ENCODE measurements at places on chromosomes 1 and 21. TPM values are rescaled to one million over a fixed set of nuclear protein-coding genes. Genes with fewer than 3 reads are reported as not detected.

DNA sequence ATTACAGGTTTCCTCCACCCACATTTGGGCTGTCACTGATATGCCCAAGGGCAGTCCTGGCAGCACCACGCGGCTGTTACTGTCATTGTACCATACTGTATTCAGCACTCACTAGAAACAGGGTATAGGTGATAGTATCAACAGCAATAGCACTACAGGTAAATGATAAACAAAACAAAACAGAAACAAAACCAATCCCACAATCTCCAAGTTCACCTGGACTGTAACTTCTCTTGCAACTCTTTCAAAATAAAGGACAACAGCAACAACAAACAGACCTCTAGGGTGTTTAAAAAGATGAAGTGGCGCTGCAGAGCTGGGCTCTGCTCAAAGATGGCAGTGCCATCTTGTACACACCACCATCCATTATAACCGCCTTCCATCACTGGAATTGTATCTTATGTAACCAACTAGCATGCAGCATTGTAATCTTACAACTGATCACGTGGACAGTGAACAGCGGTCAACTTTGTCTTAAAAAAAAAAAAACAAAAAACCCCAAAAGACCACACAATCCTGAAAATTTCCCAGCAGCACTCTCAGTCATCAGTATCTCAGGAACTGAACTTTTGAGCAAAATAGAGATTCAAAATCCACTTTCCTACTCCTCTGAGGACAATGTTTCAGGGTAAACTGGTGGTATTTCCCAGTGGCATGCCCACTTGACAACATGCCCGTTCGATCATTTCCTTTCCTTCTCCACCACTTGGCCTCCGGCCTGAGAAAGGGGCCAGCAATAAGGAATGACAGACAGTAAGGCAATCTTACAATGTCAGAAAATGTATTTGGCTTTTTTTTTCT, 3.8 kb downstream of the IRF2BP2 start:
- DNase-seq: peak; percentile 54

GBP6 gene
- total RNA-seq: not detected

GRCh38 chr1:60425528-60425927, 352.0 kb upstream of the C1orf87 start:
- DNase-seq: no peak

CNN3 gene
- 87.7 TPM for total RNA-seq

- no peak for DNase-seq
Measured at GRCh38 chr1:234886081-234886984, 242.3 kb downstream of the TOMM20 start.

DNA sequence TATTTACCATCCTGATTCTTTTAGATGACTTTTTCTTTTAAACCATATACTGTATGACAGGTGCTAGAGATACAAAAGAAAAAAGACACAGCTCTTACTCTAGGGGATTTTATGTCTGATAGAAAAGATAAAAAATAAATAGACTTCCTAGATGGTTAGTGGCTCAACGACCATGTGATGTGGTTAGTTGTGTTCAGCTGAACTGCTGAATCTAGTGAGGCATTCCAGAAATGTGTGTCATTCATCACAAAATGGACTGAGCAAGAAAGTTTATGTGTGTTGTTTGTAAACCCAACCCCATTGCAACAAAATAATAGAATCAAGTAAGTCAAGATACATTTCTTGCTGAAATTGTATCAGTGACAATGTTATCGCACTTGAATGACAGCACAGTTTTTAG, 205.8 kb upstream of the LYPLAL1 start:
- DNase-seq: no peak

DNAJB4 gene
- total RNA-seq: 78.6 TPM

PRELP gene
- 71.7 TPM for total RNA-seq

GRCh38 chr21:41345934-41346685, 15.7 kb upstream of the MX2 start:
- no peak for DNase-seq

DNA sequence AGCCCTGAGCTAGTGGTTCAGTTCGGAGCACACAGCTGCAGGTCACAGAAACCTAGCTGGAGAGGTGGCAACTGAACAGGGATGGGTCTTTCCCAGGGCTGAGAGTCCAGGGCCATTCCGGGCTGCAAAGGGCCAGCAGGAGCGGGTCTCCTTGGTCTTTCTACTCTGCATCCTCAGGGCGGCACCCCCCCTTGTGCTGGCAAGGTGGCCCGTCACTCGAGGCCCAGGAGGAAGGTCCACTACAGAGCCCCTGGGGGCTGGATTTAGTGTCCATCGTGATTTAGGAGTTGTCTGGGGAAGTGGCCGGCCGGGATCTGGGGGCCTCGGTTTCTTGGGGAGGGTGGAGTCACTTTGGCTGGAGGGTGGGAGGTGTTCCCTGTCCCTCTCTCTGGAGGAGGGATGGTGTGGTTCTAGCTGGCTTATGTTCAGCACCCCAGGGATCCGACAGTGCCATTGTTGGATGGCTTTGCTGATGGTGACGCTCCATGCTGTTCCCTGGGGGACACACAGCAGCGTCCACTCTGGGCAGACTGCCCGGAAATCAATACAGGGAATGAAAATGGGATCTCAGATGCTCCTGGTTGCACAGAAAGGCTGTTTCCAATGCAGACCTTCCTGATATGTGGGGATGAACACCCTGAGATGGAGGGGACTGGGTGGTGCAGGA, 64.4 kb downstream of the UMODL1 start:
- no peak for DNase-seq

DNA sequence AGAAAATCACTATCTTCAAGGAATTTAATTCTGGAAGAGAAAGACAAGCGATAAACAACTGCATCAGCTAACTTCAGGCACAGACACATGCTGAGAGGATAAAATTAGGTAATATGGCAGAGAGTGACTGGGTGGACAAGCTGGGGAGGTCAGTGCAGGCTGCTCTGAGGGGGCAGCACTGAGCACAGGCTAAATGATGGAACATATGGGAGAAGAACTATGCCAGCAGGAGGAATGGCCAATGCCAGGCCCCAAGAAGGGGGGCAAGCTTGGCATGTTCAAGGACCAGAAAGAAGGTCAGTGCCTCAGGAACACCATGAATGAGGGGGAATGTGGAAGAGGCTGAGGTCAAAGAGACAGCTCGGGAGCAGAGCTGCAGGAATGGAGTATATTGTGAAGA, 190.7 kb upstream of the MAP1LC3C start:
- no peak for DNase-seq

DRAXIN gene
- total RNA-seq: 0.06 TPM

GRCh38 chr1:20081353-20081810, 11.4 kb downstream of the PLA2G5 start:
- DNase-seq: no peak

PADI2 gene
- total RNA-seq: 0.50 TPM

DMBX1 gene
- total RNA-seq: not detected

DNA sequence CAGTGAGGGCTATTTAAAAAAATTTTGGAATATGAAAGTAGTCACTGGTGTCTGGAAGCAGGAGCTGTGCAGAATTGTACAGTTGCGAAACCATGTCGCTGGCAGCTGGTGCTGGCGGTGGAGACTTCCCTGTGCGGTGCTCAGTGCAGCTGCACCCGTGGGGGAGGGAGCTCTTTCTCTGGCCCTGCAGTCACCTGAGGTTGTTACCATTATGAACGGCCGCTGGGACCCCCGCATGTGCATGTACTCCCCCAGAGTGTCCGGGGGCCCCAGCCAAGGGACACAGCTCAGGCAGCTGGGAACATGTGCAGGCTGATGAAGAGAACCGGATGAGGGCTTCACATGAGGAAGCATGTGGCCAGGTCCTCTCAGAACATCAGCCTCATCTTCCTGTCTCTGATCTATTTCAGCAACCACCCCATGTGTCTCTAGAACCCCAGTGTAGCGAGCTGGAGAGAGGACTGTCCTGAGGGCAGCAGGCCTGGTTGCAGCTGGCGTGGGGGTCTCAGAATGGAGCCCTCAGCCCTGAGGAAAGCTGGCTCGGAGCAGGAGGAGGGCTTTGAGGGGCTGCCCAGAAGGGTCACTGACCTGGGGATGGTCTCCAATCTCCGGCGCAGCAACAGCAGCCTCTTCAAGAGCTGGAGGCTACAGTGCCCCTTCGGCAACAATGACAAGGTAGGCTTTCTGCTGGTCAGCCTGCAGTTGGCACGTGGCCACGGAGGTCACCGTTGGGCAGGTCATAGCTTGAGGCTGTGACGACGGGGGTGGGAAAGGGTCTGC, at the start of gene TRPM2:
Gene TRPM2 (plus strand): TSS at position 431 of the 780 bp plus-strand sequence. CDS start 80 bp downstream, at position 511.
- DNase-seq: no peak

DNA sequence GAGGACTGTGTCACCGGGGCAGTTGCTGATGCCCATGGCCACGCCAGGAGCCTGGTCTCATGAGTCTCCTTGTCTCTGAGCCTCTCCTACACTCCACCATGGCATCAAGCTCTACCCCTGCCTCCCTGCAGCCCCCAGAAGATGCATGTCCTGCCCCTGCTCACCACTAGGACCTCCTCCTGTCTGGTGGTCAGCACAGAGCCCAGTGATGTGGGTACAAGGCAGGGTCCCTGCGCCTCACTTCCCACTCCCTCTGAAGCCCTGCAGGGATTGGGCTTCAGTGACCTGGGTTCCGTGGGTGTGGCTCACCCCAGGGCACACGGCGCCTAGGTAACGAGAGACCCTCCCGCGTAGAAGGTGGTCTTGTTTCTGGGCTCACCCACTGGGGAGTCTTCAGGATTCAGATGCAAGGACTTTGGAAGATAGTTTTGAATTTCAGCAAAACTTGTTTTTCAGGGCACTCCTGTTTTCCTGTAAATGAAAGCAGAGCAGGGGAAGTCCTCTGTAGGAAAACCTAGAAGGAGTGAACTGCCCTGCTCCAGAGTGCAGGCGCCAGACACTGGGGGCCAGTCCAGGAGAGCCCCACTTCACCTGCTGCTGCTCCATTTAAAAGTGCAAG, 2.8 kb downstream of the COL18A1 start:
- peak; percentile 15 for DNase-seq

DNA sequence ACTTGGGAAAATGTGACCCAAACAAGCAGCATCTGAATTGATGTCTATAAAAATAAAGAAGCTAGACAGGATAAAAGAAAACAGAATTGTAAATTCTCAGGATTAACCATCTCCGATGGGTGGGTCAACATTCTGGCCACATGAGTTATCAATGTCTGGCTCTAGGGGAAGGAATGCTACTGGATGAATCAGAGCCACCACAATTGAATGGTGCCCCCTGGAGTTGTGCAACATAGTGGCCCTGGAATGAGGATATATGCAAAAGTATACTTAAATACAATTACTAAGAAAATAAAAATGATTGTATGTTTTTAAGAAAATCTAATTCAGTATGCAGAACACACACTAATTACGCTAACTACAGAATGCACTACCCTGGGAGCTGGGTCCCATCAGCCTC, 185.6 kb downstream of the TGFBR3 start:
- DNase-seq: no peak

DNA sequence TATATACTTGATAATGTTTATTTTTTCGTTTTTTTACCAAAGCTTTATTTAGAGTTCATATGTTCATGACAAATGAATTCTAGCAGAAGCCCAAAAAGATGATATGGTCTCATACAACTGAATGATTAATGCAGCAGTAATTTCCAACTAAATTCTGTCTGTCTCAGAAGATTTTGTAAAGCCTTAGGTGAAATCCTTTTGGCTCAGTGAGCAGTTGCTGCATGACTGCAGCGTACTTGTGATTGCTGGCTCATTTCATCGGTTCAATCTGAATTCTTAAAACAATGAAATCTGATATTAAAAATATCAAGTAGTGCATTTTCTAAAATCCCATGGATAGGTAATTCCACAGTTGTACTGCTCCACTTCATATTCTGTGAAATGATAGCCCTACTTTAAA, 73.2 kb downstream of the AK5 start:
- DNase-seq: no peak

DNA sequence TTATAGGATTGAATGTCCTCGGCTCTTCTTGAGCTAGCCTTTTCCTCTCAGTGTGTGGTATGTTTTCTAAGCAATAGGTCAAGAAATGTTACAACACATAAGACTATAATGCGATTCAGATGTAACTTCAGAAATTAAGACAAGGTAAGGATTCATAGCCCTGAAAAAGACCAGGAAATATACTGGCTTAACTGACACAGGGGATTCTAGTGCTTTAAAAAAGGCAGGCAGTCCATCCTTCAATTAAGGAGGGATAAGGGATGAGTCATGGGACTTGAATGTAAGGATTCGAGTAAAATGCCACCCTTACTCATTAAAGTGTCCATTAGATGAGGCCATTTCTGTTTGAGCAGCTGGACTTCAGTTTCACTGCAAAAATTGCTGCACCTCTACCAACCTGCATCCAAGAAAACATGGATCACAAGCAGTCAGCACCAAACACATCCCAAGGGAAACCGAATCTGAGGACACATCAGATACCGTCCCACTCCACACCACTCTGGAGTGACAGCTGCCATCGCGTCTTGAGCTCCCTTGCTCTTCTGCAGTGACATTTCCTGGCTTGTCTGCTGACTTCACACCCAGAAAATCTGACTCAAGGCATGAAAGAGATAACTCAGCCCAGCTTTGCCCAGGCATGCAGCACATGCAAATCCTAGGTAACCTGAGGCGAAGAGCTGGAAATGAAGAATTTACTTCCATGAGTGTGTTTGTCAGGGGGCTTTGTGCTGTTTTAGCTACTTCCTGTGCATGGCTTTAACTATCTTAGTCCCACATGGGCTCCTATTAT, 37.8 kb downstream of the NGF start:
- no peak for DNase-seq

DNA sequence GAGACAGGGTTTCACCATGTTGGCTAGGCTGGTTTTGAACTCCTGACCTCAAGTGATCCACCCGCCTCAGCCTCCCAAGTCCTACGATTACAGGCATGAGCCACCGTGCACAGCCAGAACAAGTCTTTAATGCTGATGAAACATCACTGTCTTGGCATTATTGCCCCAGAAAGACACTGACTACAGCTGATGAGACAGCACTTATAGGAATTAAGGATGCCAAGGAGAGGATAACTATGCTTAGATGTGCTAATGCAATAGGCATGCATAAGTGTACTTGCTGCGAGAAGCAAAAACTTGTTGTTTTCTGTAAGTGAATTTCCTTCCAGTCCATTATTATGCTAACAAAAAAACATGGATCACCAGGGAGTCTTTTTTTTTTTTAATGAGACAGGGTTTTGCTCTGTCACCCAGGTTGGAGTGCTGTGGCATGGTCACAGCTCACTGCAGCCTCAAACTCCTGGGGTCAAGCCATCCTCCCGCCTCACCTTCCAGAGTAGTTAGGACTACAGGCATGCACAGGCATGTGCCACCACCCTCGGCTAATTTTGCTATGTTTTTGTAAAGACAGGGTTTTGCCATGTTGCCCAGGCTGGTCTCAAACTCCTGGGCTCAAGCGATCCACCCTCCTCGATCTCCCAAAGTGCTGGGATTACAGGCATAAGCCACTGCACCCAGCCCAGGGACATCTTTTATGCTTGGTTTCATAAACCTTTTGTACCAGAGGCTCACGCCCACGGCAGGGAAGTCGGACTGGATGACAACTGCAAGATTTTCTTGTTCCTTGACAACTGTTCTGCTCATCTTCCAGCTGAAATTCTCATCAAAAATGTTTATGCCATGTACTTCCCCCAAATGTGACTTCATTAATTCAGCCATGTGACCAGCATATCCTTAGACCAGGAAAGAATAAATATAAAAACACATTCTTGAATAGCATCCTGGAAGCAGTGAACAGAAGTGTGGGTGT, 23.1 kb downstream of the RHEX start:
- DNase-seq: no peak

Measured in left cardiac atrium (tissue), 4 donors.